ENCODE measurements at places on chromosomes 11 and 22. TPM values are rescaled to one million over a fixed set of nuclear protein-coding genes. Genes with fewer than 3 reads are reported as not detected.

The CYB5R2 gene
- total RNA-seq, result 2.8 TPM

The KCNQ1OT1 gene
- total RNA-seq, result 0.67 TPM

The SYT7 gene
- total RNA-seq, result 0.32 TPM

The DEPDC5 gene
- 42.6 TPM for total RNA-seq

The OR8G5 gene
- total RNA-seq, result not detected

The SYNGR1 gene
- total RNA-seq, result not detected

The WBP2NL gene
- total RNA-seq, result 2.3 TPM

The SLC15A3 gene
- 2.0 TPM for total RNA-seq

The B3GAT1 gene
- total RNA-seq, result 0.39 TPM

The SLC22A12 gene
- total RNA-seq, result not detected

The CCDC89 gene
- total RNA-seq, result 0.62 TPM

The PGA5 gene
- total RNA-seq, result not detected

The SSTR3 gene
- total RNA-seq, result 2.3 TPM

The MMP7 gene
- not detected for total RNA-seq

The PUS3 gene
- total RNA-seq, result 23.6 TPM

The NCF4 gene
- total RNA-seq, result 15.6 TPM

The RIMBP3C gene
- 0.34 TPM for total RNA-seq

The CATSPER1 gene
- 0.76 TPM for total RNA-seq

The SAA4 gene
- total RNA-seq, result not detected

The OR5A1 gene
- total RNA-seq, result not detected

The OR52H1 gene
- not detected for total RNA-seq

GRCh38 chr11:14585438-14585837 lies 58.2 kb upstream of the PDE3B start:
- no peak for DNase-seq

DNA sequence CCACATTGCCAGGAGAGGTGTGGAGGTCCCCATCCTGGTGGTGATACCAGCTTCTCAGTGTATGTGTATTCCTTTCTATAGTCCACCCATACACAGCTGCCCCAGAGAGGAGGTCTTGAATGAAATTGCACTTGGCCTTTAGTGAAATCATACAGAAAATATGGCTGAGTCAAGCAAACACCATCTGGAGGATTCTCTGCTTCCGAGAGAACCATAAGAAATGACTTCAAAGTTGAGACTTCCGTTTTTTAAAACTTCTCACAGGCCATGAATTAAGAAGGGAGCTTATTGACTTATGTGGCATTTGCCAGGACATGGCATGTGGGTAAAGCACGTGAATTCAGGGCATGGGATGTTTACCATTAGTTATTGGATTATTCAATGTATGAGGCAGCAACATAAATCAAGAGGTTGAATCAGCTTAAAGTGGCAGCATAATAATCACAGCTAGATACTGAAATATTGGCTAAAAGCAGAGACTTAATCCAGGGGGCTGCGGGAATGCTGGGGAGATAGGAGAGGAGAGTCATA lies 119.1 kb upstream of the MTNR1B start:
- no peak for DNase-seq

- no peak for DNase-seq
Observed at GRCh38 chr22:24066865-24067264, 55.8 kb downstream of the CABIN1 start.

- DNase-seq, result no peak
Observed at GRCh38 chr11:19315511-19315910, 74.8 kb upstream of the E2F8 start.

- DNase-seq, result no peak
Observed at GRCh38 chr11:37817727-37818270, 1219.8 kb upstream of the RAG2 start.

- no peak for DNase-seq
Observed at GRCh38 chr11:1598816-1599215, 722 bp upstream of the KRTAP5-2 start.

- DNase-seq, result no peak
Observed at GRCh38 chr11:1070594-1071462, 3.8 kb upstream of the MUC2 start.

DNA sequence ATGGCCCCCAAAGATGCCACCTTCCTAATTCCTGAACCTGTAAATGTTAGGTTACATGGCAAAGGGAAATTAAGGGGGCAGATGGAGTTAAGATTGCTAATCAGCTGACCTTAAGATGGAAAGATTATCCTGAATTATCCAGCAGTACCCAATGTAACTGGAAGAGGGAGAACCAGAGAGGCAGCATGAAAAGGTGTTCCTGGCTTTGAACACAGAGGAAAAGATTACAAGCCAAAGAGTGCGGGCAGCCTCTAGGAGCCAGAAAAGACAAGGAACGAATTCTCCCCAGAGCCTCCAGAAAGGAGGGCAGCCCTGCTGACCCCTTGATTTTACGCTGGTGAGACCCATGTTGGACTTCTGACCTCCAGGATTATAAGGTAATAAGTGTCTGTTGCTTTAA lies 15.1 kb upstream of the THRSP start:
- no peak for DNase-seq

- no peak for DNase-seq
Observed at GRCh38 chr11:77762426-77762825, 58.1 kb downstream of the RSF1 start.

- DNase-seq, result no peak
Observed at GRCh38 chr22:38318792-38319773, 1.9 kb upstream of the CSNK1E start.

- no peak for DNase-seq
Observed at GRCh38 chr11:44427432-44427831, 117.5 kb upstream of the ALX4 start.

DNA sequence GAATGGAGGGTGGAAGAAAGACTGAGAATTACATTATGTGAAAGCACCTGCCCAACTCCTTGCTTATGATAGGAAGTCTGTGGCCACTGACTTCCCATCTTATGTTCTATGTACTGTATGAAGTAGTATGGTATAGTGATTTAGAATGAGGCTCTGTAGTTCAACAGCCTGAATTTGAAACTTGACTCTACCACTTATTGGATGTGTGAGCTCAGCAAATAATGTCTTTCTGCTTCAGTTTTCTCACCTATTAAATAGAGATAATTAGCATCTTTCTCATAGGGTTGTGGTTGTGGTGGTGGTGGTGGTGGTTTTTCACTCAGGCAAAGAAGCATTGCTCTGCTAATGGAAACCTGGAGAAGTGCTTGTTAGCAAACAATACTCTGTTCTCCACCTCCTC lies 121.6 kb downstream of the PAX6 start:
- DNase-seq, result no peak

DNA sequence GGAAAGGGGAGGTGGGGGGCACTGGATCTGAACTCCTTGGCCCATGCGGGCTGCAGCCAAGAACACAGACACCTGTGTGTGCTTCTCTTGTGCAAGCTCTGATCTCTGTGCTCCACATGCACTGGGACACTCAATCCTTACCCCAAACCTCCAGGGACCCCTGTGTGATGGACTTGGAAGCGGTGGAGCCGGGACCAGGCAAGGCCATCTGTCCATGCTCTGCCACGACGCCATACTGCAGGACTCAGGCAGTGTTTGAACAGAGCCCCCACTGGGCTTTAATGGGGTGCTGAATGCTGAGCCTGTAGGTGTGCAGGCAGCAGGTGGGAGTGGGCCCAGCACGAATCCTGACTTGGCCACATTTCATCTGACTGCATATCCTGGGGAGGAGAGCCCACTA lies 23.4 kb downstream of the PPM1F start:
- no peak for DNase-seq

DNA sequence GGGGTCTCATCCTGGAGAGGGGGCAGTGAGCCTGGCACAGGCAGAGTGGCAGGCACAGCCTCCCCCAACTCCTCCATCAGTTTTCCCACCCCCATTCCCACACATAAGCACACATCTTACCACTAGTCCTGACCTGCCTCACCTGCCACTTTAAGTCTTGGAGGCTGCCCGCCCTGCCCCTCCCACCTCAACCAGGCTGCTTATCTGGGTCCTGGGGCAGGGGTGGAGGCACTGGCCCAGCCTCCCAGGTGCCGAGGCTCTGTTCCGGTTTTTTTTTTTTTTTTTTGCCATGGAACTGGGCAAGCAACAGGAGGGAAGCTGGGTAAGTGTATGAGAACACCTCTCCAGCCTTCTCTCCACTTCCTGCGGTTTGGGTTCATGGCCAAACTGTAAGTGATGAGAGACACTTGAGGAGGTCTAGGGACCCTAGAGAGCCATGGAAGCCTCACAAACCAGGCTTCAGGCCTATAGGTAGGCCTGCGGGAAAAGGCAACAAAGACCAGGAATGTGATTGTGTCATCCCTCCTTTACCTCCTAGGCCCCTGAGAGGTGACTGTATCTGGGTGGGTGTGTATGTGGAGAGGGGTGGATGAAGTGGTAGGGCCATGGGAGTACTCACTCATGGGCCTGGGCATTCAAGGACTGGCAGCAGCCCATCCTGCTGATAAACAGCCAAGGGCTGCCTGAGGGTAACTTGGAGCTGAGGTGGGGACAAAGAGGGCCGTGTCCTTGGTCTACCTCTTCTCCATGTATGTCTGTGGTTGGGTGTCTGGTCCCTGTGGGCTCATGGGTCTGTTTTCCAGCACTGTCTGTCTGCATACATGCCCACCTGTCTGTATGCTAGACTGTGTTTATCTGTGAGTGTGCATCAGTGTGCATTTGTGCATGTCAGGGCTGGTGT lies 22.6 kb downstream of the PHLDB1 start:
- no peak for DNase-seq

- no peak for DNase-seq
Observed at GRCh38 chr22:26448941-26449340, 19.9 kb downstream of the ASPHD2 start.

DNA sequence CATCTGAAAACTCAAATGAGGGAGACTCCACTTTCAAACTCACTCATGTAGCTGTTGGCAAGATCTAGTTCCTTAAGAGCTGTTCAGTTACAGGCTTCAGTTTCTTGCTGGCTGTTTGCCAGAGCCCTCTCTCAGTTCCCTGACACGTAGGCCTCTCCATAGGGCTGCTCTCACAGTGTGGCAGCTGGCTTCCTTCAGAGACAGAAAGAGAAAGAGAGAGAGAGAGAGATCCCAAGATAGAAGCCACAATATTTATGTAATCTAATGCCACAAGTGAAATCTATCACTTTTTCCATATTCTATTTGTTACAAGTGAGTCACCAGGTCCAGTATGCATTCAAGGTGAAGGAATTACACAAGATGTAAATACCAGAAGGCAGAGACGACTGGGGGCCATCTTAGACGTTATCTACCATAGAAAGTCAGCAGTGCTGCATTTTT lies 168.8 kb downstream of the RCN1 start:
- DNase-seq, result no peak

- DNase-seq, result no peak
Observed at GRCh38 chr11:83827520-83827919, 541.4 kb upstream of the CCDC90B start.

DNA sequence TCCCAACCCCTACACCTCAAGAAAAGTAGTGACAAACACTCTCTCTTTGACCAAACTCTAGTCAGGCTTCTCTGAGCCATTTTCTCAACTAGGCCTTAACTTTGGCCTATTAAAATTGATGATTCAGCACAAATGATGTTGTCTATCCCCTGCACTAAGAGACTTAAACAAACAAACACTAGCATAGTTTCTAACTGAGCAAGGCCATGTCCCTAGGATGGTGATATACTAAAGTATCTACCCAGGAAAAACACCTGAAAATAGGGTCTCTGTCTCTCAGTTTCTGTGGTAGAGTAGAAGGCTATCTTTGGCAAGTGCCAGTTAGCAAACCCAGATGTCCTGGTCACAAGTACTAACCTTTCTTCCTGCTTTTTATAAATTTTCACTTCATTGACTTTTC lies 219.7 kb upstream of the ANO3 start:
- DNase-seq, result no peak

GRCh38 chr22:22855617-22856308 lies 31.9 kb upstream of the IGLL5 start:
- DNase-seq, result no peak

- no peak for DNase-seq
Observed at GRCh38 chr11:68014157-68014946, 4.2 kb downstream of the ALDH3B1 start.

- DNase-seq, result no peak
Observed at GRCh38 chr11:118843565-118843964, 40.1 kb upstream of the CXCR5 start.

- DNase-seq, result no peak
Observed at GRCh38 chr11:118106789-118107335, 20.1 kb upstream of the SMIM35 start.

DNA sequence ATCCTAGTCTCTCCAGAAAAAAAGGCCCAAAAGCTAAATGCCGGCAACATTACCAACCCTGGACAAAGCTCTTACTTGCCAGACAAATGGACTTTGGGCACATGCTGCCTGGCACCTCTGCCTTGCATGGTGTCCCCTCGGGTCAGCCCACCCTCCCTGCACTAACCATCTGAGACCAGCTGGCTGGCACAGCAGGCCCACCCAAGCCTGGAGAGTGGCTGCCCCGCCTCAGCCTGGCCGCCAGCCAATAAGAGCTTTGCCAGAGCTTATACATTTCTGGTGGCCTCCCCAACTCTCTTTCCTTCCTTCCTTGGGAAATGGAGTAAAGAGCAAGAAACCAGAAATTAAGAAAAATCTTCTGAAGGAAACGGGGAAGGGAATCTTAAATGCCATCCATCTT lies 24.5 kb downstream of the MCHR1 start:
- no peak for DNase-seq

DNA sequence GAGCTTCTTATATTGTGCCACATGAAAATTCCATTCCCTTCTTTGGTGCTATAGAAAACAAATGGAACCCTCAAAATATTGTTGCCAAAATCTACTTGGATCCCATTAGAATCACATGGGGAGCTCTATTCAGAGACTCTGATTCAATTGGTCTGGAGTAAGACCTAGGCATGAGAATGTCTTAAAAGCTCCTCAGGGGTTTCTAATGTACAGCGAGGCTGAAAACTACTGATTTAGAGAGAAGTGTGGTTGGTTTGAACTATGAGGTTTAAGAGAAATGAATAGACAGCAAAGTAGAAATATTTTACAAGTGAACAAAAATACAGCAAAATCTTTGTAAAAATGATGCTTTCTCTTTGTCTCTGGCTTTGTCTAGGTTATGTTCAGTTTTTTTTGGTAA lies 514.7 kb downstream of the CNTN5 start:
- DNase-seq, result no peak

DNA sequence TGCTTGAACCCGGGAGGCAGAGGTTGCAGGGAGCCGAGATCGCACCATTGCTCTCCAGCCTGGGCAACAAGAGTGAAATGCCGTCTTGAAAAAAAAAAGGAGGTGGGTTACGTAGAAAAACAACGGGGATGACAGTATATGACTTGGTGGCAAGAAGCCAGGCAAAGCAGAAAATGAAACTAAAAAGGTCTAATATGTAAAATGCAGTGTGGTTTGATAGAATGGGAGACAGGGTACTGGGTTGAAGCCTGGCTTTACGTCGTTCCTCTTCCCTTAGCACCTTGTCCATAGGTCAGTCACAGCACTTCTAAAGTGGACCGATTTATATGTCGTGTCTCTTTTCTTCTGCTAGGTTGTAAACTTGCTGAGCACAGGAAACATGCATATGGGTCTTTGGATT lies 274.9 kb upstream of the ZC3H12C start:
- no peak for DNase-seq

DNA sequence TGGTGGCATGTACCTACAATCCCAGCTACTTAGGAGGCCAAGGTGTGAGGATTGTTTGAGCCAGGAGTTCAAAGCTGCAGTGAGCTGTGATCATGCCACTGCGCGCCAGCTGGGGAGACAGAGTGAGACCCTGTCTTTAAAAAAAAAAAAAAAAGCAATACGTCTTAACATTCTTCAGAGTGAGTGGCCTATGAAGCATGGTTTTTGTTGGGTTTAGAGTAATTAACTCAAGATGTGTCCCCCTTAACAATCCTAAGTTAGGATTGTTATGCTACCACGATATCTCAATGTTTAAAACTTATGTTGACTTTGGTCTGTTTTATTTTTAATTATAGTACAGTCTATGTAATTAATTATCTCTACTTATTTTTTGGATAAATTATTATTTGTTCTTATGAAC lies 156.1 kb downstream of the HIPK3 start:
- DNase-seq, result no peak

Data from activated T-helper 1 cell treated with anti-CD3 and anti-CD28 coated beads, Interleukin-12 subunit alpha, Interleukin-12 subunit beta, Interleukin-2, Interleukin-4 antibody, amounts not matched to agents 30 ng/mL and 10 ng/mL and 1 ng/mL, durations not matched to agents 14 hours and 24 hours and 36 hours (primary cell).